ENCODE measurements at places on chromosomes 2 and 18.

- no peak for DNase-seq
These were observed 194.4 kb downstream of the RNF144A start for GRCh38 chr2:7111626-7112025.

DNA sequence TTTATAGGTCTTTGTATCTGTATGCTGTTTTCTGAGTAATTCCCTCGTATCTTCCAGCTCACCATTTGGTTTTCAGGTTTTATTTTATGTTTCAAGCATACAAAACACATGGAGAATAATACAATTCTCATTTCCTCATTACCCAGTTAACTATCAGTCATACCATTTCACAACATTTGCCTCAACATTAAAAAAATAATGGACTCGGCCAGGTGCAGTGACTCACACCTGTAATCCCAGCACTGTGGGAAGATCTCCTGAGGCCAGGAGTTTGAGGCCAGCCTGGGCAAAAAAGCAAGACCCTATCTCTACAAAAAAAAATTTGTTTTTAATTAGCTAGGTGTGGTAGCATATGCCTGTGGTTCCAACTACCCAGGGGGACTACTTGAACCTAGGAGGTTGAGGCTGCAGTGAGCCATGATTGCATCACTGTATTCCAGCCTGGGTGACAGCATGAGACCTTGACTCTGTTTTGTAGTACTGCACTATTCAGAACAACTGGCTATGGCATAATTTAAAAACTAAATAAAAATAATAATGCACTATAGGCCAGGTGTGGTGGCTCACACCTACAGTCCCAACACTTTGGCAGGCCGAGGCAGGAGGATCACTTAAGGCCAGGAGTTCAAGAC lies 20.3 kb downstream of the NPC1 start:
- DNase-seq = no peak

- DNase-seq = no peak
These were observed 509.2 kb upstream of the ZEB2 start for GRCh38 chr2:145029081-145029480.

DNA sequence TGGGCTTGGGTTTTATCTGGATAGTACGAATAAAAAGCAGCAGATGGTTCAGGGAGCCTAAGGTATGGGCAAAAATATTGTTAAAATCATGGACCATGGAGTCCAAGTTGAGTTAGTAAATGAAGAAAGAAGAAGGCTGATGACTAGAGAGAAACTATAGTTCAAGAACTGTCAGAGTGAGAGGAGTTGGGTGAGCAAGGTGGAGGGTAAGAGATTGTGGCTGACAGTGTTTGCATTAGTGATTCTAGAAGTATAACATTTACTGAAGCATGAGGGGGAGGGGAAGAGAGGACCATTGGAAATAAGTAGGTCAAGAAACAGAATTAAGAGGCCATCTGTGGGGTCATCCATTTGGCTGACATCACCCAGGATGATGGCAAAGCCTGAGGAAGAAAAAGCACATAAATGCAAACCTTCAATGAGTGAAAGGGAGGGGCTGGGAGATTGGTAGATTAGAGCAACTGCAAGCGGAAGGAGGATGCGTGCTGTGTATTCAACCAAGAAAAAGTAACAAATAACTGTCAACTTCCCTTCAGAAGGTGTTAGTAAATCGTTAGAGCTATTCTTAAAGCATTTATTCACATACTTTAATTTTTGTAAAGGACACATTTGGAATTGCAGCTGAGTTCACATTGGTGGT lies 392.8 kb downstream of the TSN start:
- no peak for DNase-seq

- no peak for DNase-seq
These were observed 415.5 kb downstream of the CBLN2 start for GRCh38 chr18:72128649-72129048.

Measured in stimulated activated CD8-positive, alpha-beta memory T cell treated with anti-CD3 and anti-CD28 coated beads, Interleukin-4, amount 100 ng/mL, for 1 hour (primary cell).